Activated T-helper 1 cell treated with anti-CD3 and anti-CD28 coated beads, Interleukin-12 subunit alpha, Interleukin-12 subunit beta, Interleukin-2, Interleukin-4 antibody, amounts not matched to agents 30 ng/mL and 10 ng/mL and 1 ng/mL, durations not matched to agents 14 hours and 24 hours and 36 hours (primary cell): ENCODE measurements at places on chromosomes 7 and 10. TPM values are rescaled to one million over a fixed set of nuclear protein-coding genes. Genes with fewer than 3 reads are reported as not detected.

DNA sequence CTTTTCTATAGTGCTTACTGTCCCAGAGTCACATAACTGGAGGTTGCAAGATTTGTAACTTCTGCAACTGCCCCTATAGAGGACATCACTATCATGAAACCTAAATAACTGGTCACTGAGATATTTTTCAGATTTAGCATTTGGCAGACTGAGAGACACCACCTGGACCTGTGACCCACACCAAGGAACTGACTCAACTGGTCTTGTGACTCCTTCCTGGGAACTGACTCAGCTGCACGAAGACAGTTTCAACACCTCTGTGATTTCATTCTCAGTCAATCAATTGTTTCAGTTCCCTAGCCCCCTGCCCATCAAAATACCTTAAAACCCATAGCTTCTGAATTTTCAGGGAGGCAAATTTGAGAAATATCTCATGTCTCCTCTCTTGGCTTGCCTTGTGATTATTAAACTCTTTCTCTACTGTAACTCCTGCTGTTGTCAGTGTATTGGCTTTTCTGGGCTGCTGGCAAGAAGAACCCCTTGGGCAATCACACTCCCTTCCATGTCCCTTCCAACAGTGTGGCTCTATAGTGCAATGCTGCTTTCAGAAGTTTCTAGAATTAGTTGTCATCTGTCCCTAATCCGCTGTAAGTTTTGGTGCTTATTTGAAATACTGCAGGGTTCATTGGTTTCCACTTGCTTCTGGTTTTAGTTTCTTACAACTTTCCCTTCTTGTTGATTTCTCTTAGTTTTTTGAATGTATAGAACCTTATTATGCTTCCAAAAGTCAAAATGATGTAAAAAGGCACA is 127.8 kb upstream of the ADCY1 start:
- no peak for DNase-seq
- no peaks in the 10 kb centered on the region for H3K36me3 ChIP-seq
- H3K27me3 ChIP-seq, result peaks cover 1% of the 10 kb centered on the region
- H3K27ac ChIP-seq, result no peak overlapping the region
- no peaks in the 10 kb centered on the region for H3K4me1 ChIP-seq

GRCh38 chr7:129334473-129334872 is 99.8 kb upstream of the STRIP2 start:
- no peaks in the 10 kb centered on the region for H3K36me3 ChIP-seq
- no peak overlapping the region for H3K4me3 ChIP-seq
- no peak for DNase-seq
- H3K4me1 ChIP-seq, result no peaks in the 10 kb centered on the region
- no peaks in the 10 kb centered on the region for H3K27me3 ChIP-seq
- H3K27ac ChIP-seq, result no peak overlapping the region

DNA sequence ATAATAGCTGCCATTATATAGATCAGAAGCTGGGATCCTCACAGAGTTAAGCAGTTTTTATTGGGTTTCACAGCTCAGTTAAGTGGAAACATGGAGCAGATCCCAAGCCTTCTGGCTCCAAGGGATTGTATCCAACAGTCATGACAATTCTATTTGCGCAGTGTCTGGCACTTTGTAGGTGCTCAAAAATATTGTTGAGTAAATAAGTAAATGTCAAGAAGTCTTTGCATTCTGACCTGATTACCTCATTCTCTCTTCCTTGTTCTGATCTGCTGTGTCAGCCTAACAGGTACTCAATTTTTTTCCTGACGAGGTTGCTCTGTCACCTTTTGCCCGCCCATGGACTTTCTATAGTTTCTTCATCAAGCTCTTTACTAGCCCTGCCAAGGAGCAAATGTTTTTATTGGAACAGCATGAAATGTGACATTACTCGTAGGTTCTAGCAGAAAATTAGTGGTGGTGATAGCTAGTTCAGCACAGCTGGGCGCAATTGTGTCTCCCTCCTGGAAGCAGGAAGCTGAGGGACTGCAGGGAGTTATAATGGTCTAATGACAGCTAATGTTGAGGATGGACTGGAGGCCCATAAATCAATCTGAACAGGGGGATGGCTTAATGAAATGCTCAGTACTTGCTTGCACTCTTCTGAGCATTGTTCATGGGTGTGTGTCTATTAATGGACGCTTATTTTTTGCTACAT is 680.2 kb downstream of the CCSER2 start:
- H3K27me3 ChIP-seq, result no peaks in the 10 kb centered on the region
- H3K4me1 ChIP-seq, result no peaks in the 10 kb centered on the region
- H3K36me3 ChIP-seq, result no peaks in the 10 kb centered on the region
- no peak for DNase-seq

DNA sequence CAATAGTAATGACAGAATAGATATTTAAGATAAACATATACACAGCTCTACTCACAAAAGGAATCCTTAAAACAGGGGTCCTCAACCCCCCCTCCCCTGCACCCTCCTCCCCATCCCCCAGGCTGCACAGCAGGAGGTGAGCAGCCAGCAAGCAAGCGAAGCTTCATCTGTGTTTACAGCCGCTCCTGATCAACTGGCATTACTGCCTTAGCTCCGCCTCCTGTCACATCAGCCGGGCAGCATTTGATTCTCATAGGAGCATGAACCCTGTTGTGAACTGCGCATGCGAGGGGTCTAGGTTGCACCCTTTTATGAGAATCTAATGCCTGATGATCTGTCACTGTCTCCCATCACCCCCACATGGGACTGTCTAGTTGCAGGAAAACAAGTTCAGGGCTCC is 65.5 kb downstream of the SMURF1 start:
- no peak overlapping the region for H3K27ac ChIP-seq
- peaks cover 7% of the 10 kb centered on the region for H3K36me3 ChIP-seq
- H3K4me1 ChIP-seq, result peaks cover 18% of the 10 kb centered on the region
- no peak for DNase-seq

DNA sequence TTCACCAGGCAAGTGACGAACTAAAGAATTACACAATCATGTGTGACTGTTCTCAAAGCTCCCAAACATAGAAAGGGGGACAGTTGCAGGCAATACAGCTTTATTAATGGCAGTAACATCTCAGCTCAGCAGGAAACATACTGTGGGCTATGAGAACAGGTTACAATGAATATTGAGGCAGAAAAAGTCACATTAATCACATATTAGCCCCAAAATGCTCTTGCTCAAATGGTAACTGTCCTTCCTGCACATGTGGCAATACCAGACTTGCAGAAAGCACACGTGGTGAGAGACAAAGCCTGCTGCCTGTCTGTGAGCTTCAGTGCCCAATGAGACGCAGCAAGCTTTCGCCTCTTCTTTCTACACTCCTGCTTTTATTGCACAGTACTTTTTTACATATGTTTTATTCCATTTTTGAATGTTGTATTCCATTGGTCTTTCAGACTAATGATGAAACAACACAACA is 104.9 kb upstream of the ACBD5 start:
- H3K4me1 ChIP-seq, result peaks cover 23% of the 10 kb centered on the region
- H3K27me3 ChIP-seq, result peaks cover 5% of the 10 kb centered on the region
- no peak for DNase-seq
- H3K36me3 ChIP-seq, result no peaks in the 10 kb centered on the region
- H3K27ac ChIP-seq, result peak overlapping the region; percentile 49

GRCh38 chr10:33352175-33352574 is 17.7 kb upstream of the NRP1 start:
- peaks cover 11% of the 10 kb centered on the region for H3K27me3 ChIP-seq
- DNase-seq, result no peak
- H3K36me3 ChIP-seq, result no peaks in the 10 kb centered on the region
- no peak overlapping the region for H3K27ac ChIP-seq
- H3K4me1 ChIP-seq, result no peaks in the 10 kb centered on the region
- no peak overlapping the region for H3K4me3 ChIP-seq

DNA sequence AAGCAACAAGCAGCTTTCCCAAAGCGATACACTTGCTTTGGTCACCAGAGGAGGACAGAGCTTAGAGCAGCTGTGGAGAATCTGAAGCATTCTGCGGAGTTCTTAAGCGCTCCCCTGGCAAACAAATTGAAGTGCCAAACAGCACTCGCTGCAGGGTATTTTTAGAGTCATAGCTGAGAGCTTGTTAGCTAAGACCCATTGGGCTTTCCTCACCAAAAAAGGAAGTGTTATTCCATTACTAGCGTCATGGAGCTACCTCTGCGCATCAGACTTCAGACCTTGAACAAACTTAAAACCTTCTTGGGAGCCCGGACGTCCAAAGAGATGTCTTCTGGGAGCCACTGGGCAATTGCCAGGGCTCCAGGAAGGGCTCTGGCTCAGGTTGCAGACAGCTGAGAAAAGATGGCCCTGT is 23.2 kb upstream of the BMPR1A start:
- H3K27me3 ChIP-seq, result peaks cover 5% of the 10 kb centered on the region
- H3K4me3 ChIP-seq, result no peak overlapping the region
- H3K4me1 ChIP-seq, result no peaks in the 10 kb centered on the region
- H3K27ac ChIP-seq, result no peak overlapping the region

DNA sequence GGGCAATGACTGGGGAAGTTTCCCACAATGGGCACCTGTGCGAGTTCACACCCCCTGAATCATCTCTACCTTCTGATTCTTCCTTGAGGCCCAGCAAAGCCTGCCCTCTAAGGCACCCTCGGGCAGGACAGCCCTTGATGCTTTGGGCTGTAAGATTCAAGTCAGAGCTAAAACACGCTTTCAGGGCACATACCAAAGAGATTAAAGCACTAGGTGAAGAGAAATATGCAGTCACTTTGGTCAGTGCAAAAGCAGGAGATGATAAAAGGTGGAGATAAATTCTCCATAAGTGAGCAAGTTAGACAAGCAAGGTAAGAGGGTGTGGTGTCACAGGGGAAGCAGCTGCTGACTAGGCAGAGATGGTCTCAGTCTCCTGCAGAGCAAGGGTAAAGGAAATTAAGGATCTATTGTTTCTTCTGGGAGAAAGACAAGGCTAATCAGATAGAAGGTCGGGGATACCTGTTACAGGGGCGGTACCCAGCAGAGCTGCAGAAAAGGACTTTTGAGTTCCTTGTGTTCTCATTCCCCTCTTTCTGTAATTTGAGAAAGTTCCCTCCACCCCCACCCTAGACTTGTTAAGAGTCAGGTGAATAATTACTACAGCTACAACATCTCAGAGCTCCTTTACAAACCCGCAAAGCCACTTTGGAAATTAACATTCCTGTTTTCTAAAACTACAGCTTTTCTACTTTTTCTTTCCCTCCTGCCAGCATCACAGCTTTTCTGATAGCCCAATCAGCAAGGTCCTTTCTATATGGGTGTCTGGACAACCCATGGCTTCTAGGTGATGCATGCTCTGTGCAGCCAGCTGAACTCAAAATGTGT is 26.4 kb downstream of the PDLIM1 start:
- DNase-seq, result no peak
- H3K36me3 ChIP-seq, result peaks cover 4% of the 10 kb centered on the region
- H3K4me3 ChIP-seq, result no peak overlapping the region
- no peak overlapping the region for H3K27ac ChIP-seq
- H3K4me1 ChIP-seq, result no peaks in the 10 kb centered on the region
- peaks cover 4% of the 10 kb centered on the region for H3K27me3 ChIP-seq

GRCh38 chr7:88239852-88240251 is 20.0 kb upstream of the SRI start:
- no peaks in the 10 kb centered on the region for H3K36me3 ChIP-seq
- peaks cover 7% of the 10 kb centered on the region for H3K27me3 ChIP-seq
- no peak for DNase-seq
- H3K27ac ChIP-seq, result no peak overlapping the region
- H3K4me1 ChIP-seq, result no peaks in the 10 kb centered on the region

DNA sequence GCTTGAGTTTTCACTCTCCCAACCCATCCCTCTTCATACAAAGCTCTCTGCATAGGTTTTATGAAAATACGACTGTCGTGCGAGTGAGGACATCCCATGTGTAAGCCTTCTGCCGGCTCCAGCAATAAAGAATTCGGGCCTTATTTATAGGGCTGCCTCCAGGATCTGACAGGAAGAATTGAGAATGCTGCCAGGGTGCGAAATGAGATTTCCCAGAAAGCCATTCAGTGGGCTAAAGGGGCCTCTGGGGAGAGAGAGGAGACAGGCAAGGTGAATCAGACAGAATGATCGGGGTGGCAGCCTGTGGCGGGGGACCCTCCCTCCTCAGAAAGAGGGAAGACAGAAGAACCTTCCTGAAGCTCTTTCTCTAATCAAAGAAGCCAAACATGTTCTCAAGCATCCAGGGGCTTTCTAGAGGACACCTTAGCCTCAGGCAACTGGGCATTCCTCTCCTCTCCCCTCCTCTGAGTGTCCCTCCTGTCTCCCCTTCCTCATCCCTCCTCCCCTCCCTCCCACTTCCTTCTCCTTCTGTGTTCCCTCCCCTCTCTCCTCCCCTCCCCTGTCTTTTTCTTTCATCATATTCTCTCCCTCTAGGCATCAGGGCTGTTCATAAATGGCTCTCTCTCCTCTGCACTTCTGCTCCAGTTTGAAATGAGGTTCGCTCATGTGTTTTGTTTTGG is 410.9 kb downstream of the TYW1 start:
- no peak overlapping the region for H3K4me3 ChIP-seq
- no peaks in the 10 kb centered on the region for H3K4me1 ChIP-seq
- no peak for DNase-seq
- no peaks in the 10 kb centered on the region for H3K36me3 ChIP-seq
- H3K27me3 ChIP-seq, result no peaks in the 10 kb centered on the region

DNA sequence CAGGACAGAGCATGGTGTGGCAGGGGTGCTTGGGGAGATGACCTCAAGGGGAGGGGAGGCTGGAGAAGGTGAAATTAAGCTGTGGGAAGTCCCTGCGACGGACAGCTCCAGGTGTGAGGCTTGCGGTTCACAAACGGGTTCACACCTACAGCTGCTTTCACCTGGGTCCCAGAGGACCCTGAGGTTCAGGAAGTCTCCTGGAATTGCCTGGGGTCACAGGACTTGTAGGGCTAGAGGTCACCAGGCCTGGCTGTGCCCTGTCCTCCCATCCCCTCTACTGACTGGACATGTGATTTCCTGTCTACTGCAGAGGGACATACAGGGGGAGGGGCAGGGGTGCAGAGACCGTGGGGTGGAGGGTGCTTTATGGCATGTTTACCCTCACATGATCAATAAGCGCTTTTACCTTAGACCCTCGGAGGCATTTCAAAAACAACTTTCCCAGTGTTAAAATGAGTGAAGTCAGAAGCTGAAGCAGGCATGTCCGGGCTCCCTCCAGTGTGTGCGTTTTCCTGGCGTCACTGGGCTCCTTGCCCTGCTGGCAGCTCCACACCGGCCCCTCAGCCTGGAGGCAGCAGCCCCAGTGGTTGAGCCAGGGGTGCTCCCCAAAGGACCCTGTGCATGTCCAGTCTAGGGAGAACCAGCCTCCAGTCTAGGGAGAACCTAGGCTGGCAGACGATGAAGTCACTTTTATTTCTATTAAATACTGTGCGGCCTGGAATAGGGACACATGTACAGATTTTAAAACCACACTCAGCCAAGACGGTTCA is 66.6 kb upstream of the IGFBP3 start:
- DNase-seq, result no peak
- H3K27me3 ChIP-seq, result no peaks in the 10 kb centered on the region
- H3K4me3 ChIP-seq, result no peak overlapping the region
- no peaks in the 10 kb centered on the region for H3K36me3 ChIP-seq
- H3K27ac ChIP-seq, result no peak overlapping the region
- no peaks in the 10 kb centered on the region for H3K4me1 ChIP-seq

Gene TRPV5
- not detected in 2 replicates for total RNA-seq

Gene C10orf105
- 0.18 and 0.32 TPM in 2 replicates for total RNA-seq

Gene SYT15B
- 0.15 and 0.23 TPM in 2 replicates for total RNA-seq

Gene CYP3A5
- not detected in 2 replicates for total RNA-seq

Gene PTPRZ1
- not detected in 2 replicates for total RNA-seq

Gene HTR7
- not detected in 2 replicates for total RNA-seq

Gene LFNG
- 34.8 and 34.9 TPM in 2 replicates for total RNA-seq

Gene DLX5
- not detected in 2 replicates for total RNA-seq

Gene HKDC1
- total RNA-seq, result 0.05 and 0.12 TPM in 2 replicates
